ENCODE measurements at places on chromosomes 3 and 15.

- DNase-seq, result no peak
These were observed 62.9 kb downstream of the ECT2 start for GRCh38 chr3:172813462-172813861.

GRCh38 chr15:28921919-28922706 is 36.3 kb downstream of the APBA2 start:
- DNase-seq, result no peak

- no peak for DNase-seq
These were observed 8.7 kb downstream of the MME start for GRCh38 chr3:155088706-155089345.

GRCh38 chr3:49500732-49501609 is 30.9 kb downstream of the DAG1 start:
- DNase-seq, result no peak

DNA sequence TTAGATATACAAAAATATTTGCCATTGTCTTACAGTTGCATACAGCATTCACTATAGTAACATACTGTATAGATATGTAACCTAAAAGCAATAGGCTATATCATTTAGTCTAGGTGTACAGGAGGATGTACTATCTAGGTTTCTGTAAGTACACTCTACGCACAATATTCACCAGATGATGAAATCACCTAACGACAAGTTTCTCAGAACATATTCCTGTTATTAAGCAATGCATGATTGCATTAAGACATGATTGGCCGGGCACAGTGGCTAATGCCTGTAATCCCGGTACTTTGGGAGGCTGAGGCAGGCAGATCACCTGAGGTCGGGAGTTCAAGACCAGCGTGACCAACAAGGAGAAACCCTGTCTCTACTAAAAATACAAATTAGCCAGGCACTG is 14.5 kb upstream of the PRKCI start:
- DNase-seq, result no peak

DNA sequence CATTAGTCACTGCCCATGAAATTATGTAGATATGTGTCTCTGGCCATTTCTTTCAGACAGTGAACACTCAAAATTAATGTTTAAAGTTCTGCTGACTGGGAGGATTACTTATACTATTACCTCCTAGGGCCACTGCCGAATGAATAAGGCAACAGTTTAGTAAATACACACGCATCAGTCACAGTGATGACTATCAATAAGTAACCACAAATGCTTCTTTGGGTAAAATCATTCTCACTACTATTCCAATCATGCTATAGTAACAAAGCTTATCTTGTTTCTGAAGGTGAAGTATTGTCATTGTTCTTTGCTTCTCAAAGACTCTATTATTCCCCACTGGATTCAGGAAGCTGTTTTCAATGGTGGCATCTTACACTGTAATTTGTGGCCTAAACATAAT is 478.8 kb downstream of the EPHA3 start:
- no peak for DNase-seq

DNA sequence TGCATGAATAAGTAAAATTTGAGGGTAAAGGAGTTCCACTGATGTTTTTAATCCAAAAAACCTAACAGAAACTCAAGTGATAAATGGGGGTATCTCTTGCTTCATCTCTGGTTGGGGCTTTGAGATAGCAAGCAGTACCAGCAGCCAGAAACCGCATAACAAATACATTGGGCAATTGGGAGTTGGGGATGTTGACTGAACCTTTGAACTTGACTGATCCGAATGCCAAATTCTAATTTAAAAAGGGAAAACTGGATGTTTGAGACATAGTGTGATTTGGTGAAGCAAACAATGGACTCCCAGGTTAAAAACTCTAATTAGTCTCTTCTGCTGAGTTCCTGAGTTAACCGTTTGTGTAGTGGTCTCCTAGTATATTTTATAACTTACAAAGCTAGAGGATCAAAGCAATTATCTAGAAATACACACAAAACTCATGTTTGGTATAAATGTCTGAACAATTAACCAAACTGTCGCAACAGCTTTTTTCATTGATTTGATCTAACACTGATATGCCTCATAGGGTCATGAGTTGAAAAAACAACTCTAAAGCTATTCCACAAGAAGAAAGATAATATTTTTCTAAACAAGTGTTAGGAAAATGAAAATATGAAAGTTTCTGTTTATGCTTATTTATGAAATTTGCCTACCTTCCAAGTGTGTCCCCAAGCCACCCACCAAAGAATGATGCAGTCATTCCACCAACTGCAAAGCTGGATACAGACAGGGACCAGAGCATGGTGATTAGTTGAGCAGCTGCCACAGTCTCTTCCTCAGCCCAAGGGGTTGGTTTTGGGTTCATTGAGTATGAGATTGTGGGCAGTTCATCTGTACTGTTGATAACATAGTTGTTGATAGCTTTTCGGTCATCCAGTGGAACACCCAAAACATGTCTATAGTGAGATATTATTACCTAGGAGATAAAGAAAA is 12.4 kb downstream of the SLC2A2 start:
- no peak for DNase-seq

DNA sequence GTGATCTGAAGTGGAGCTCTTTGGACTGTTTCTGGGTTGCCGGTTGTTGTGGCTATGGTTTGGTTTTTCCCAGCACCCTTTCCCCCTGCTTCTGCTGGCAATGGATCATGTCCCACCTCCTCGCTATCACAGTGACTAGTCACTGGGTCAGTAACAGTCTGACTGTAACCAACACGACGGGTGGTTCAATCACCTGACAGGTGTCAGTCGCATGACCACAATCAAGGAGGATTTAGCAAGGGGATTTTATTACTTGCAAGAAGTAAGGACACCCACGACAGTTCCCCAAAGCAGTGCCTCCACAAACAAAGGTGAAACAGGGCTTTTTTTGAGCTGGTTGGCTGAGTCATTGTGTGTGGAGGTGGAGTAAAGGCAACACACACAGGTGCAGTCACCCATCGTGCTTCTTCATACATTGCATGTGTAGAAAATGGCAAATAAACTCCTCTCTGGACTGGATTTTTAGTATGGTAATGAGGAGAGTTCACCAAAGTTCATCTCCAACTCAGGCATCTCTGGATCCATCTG is 58.8 kb upstream of the FAM3D start:
- DNase-seq, result no peak

DNA sequence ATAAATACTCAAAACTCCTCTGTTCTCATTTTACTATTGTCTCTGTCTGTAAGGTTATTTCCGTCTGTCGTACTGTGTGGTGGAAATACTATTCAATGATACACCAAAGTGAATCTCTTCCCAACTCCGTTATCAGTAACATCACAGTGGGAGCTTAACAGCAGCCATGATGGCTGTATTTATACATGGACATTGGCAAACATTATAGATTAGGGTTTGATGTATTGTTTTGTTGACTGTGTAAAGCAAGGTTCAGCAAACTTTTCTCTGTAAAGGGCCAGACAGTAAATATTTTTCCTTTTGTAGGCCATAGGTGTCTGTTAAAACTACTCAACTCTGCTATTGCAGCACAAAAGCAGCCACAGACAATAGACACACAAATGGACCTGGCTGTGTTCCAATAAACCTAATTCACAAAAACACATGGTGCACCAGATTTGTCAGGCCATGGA is 23.2 kb downstream of the LIPC start:
- no peak for DNase-seq

DNA sequence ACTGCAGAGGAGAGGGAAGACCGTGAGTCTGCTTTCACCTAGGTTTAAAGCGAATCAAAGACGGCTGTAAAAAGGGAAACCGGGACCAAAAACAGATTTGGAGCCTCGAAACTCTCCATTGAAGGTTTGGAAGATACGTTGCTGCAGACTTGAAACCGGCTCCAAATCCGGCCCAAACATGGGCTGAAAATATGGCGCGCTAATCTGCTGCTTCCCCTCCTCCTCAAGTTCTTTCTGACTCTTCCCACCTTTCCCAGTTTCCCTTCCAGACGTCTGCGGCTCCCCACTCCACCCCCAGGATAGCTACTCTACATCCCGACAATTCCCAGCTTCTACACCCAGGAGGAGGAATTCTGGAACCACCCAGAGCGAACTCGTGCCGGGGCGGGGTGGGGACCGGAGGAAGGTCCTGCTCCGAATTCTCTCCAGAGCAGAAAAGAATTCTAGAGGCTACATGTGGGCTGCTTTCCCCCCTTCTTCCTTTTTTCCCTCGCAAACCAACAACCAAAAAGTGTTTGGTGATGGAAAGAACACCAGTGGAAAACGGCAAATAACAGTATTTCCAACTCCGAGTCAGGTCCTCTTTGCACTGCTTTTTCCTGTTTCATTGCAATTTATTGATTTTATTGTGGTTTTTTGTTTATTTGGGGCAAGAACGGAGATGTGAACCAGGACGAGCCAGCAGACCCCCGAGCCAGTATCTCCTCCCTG is 8.5 kb downstream of the EOMES start:
- DNase-seq, result no peak

GRCh38 chr15:68767833-68768232 is 52.9 kb downstream of the ANP32A start:
- no peak for DNase-seq

- no peak for DNase-seq
These were observed 48.6 kb downstream of the IMPG2 start for GRCh38 chr3:101271728-101272127.

Measured in stimulated activated naive CD4-positive, alpha-beta T cell treated with Interleukin-2 at 50 U/mL for 16 hours (primary cell).